ENCODE measurements at places on chromosomes 13 and 19.

- no peak for DNase-seq
Measured at GRCh38 chr19:34236035-34236987, 18.0 kb upstream of the GARRE1 start.

GRCh38 chr13:46062185-46062584, 9.6 kb upstream of the ZC3H13 start:
- DNase-seq, result no peak

- peak; percentile 80 for DNase-seq
Measured at GRCh38 chr19:13588957-13589833, 82.9 kb upstream of the CACNA1A start.

GRCh38 chr19:47239610-47240296, 8.8 kb upstream of the BBC3 start:
- no peak for DNase-seq
